ENCODE measurements at places on chromosomes 2 and 18.
A peak's percentile ranks its signal among the peaks of the same experiment; 100 is the strongest.

- DNase-seq: peak; percentile 8
Measured at GRCh38 chr2:116819355-116819754, 995.1 kb upstream of the DDX18 start.

DNA sequence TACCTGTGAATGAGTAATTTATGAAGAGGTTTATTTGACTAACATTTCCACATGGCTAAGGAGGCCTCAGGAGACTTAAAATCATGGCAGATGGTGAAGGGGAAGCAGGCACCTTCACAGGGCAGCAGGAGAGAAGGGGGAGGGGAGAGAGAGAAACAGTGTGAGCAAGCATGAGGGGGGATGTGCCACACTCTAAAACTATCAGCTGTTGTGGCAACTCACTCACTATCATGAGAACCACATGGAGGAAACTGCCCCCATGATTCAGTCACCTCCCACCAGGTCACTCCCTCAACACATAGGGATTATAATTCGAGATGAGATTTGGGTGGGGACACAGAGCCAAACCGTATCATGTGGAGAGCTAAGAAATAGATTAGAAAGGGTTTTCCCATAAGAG is 309.0 kb downstream of the RDH14 start:
- DNase-seq: no peak

GRCh38 chr2:241011296-241011600 is 12.8 kb downstream of the SNED1 start:
- no peak for DNase-seq

DNA sequence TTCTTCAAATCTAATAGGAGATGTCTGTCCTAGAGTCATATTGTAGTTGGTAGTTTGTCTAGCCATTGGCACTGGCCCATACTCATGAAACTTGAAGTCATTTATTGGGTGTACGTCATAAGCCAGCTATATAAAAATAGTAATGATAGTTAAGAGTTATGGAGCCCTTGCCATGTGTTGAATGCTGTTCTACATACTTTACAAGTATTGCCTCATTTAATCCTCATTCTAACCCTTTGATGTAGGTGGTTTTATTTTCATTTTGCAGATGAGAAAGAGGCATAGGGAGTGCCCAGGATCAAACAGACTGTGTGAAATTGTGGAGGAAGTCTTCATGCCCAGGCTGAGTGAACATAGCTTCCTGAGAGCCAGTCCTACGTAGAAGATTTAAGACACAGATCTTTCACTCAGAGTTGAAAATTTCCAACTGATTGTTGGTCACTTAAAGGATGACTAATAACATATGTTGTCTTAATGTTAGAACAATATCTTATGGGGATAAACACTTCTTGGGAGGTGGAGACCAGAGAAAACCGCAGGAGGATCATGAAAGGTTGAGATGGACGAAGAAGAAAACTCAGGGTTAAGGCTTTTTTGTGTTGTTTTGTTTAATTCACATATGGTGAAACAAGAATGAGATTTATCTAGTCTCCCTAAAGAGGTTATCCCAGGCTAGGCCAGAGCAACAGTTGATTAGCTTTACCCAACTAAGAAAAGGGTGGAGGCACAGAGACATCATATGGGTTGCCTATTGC is 156.0 kb downstream of the CERS6 start:
- DNase-seq: no peak

DNA sequence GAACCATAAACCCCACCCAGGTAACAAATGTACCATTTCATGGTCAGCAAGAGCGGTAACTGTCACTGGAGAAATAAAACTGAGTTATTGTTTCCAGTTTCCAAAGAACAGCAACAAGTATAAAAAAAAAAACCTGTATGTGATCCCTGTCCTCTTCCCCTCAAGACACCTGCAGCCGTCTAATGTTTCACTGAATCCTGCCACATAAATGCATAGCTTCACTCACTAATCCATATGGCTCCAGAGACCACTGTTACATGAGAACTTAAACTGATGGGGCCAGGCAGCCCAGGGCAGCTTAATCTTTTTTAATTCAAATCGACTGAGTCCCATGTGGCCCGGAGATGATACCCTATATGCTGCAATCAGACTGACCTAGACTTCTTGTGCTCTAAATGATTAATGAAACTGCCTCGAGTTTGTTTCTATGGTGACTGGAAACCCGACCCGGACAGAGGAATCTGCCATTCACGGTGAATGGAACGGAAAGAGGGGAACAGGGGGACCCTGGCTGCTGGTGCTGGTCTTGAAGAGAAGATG is 60.9 kb upstream of the SIX2 start:
- peak; percentile 42 for DNase-seq

- no peak for DNase-seq
Measured at GRCh38 chr2:5070257-5070656, 621.9 kb upstream of the SOX11 start.

DNA sequence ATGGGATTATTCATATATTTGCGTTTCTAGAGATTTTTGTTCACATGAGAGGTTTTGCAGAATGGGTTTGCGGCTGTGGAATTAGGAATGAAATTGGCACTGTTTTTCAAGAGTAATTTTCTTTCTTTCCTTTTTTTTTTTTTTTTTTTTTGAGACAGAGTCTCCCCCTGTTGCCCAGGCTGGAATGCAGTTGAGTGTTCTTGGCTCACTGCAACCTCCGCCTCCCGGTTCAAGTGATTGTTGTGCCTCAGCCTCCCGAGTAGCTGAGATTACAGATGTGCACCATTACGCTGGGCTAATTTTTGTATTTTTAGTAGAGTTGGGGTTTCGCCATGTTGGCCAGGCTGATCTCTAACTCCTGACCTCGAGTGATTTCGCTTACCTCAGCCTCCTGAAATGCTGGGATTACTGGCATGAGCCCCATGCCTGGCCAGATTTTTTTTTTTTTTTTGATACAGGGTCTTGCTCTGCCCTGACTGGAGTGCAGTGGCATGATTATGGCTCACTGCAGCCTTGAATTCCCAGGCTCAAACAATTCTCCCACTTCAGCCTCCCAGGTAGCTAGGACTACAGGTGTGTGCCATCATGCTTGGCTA is 65.3 kb downstream of the MIB1 start:
- DNase-seq: no peak

GRCh38 chr2:155692106-155692505 is 640.4 kb downstream of the NR4A2 start:
- DNase-seq: no peak

DNA sequence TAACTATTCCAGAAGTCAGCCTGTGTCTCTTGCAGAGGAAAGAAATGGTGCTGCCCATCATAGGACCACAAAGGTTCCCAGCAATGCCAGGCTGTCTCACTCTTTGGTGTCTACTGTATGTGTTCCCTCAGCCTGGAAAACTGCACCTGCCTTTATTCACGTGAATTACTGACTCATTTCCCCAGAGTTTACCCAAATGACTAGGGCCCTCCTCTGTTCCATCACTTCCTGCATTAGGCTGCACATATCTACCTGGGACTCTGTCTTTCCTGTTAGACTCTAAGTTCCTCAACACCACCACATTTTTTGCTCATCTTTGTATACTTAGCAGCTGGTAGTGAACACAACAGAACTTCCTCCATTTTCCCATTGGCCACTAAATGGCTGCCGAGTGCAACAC is 188.3 kb downstream of the FHOD3 start:
- DNase-seq: no peak

- peak; percentile 82 for DNase-seq
Measured at GRCh38 chr2:158753641-158754611, 41.2 kb upstream of the DAPL1 start.

DNA sequence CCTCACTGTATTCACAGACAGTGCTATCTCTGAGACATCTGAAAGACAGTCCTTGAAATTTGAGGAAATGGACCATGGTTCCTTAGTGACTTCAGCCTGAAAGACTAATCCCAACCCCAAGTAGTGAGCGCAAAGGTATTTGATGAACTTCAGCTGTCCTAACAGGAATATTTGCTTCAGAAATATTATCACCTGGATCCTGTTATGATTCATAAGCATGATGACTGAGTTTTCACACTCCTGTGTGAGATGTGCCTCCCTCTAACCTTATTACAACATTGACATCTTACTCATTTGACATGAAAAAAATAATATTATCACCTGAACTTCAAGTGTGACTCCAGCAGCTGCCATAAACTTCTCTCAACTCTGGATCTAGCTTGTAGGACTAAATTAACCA is 11.6 kb upstream of the MRPL19 start:
- no peak for DNase-seq

DNA sequence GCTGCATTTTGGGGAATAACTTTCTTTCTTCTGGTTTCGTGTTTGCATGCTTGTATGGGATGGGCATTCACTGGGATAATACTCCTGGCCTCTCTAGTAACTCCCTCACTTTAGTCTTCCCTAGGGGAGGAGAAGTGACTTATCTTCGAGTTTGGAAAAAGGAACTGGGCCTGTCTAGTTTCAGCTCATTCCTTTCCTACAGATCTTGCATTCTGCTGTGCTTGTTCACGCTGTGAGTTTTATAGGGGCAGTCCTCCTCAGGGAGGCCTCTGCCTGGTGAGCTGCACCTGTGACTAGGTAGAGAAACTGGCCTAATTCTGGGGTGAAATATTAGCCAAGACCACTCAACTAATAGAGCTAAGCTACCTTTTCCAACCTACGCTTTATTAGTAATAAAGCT is 50.9 kb downstream of the PHLPP1 start:
- no peak for DNase-seq

DNA sequence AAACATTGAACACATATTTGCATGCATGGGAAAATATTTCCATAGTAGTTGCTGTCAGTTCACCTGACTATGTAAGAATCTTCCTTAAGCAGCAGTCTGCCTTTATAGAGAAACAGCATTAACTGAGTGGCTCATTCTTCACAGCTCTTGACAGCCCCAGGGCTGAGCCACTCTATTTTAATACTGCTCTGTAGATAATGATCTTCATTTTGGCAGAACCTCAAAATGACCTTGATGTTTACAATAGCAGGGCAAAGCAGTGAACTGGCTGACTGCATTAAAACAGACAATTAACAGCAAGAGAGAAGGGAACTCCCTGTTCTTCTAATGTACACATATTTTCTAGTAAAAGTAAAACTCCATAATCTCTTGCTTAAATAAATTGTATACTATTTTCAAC is 580.6 kb upstream of the SOX11 start:
- DNase-seq: no peak

DNA sequence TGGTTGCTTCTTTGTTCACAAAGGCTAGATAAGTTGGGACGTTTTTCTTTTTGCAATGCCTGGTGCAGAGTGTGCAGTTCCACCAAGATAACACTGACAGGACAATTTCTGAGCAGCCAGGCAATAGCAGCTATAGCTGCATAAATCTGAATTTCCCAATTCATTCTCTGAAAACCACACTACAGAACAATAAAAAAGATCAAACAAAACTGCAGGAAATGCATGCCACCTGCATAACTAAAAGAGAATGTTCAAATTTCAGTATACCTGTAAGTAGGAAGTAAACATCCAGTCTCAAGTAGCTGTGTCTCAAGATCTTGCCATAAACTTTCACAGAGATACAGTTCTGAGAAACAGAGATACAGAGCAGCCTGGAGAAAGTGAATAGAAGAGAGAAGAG is 5.3 kb upstream of the KCTD18 start:
- no peak for DNase-seq

DNA sequence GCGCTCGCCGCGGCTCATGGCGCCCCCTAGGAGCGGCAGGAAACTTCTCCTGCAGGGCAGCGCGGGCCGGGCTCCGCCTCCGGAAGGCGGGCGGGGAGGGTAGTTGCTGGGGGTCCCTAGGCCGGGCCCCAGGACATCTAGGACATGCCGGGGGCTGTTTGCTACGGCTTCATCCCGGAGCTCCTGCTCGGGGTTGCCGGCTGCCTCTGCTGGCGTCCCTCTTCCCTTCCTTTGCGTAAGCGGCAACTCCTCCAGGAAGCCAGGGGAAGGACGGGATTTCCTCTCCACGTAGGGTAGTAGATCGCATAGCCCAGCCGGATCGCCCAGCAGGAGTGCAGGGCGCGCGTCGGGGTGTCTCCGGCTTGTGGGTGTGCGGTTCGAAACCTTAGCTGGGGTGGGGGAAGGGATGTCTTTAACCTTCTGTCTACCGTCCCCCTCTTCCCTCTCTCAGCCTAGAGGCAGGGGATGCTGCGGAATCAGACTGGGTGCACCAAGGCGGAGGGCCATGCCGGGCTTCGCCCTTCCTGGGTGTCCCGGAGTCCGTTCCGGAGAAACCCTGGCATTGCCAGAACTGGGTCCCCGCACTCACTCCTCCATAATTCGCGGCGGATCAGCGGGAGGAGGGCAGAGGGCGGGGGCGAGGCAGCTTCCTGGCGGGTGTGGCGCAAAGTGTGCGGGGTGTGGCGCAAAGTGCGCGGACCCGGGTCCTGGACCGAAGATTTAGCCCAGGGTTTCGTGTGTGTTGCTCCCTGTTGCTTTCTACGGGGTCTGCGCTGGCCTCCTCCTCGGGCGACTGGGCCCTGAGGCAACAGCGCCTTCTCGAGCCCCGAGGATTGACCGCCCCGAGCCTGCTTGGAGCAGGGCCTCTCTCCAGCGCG is 12.2 kb upstream of the SKOR2 start:
- DNase-seq: peak; percentile 74

GRCh38 chr2:124805060-124805459 is 780.0 kb downstream of the CNTNAP5 start:
- DNase-seq: no peak

DNA sequence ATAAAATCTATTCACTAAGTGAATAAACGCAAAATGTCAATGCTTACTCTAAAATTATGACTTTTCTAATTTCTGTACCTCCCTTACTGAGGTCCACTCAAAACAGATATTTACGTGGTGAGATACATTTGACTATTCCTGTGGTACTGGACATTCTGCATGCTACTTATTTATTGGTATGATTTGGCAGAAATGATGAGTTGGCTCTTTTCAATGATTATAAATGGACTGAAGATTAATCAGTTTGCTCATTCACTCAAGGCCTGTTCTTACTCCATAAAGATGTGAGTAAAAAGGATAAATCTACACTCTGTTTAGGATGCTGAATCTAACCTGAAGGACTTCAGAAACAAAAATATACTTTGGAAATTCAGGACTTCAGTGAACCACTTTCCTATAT is 98.8 kb downstream of the OLA1 start:
- no peak for DNase-seq

GRCh38 chr2:111100765-111101162 is 19.9 kb upstream of the BCL2L11 start:
- no peak for DNase-seq

DNA sequence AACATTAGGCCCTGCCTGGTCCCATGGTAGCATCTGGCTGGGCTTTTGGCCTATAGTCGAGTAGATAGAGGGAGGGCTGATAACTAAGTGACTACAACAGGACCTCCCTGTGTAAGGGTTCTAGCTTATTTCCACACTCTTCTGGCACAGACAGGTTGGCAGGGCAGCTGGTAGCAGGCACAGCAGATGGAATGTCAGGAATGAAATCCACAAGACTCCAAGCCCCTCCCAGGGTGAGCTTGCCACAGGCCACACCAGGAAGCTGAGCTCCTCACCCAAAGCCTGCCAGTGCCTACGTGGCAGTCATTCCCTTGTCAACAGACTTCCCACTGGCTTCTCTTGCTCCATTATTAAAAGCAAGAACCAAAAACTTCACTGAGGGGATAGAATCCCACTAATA is 20.7 kb upstream of the C1QL2 start:
- DNase-seq: no peak

GRCh38 chr2:25362049-25362433 is 20.3 kb upstream of the DNMT3A start:
- DNase-seq: peak; percentile 95

Measured in iPS-NIHi11 (cell line).